A549 treated with dexamethasone at 1 μM for 4 hours (cell line): ENCODE measurements at places on chromosomes 5 and 9. TPM values are rescaled to one million over a fixed set of nuclear protein-coding genes. Genes with fewer than 3 reads are reported as not detected.

Gene ECM2
- total RNA-seq, result 0.08 to 0.11 TPM (median 0.11 TPM) in 5 replicates

Gene ARHGEF39
- total RNA-seq, result 11.5 to 16.2 TPM (median 15.4 TPM) in 5 replicates

Gene SOX30
- total RNA-seq, result 0.06 to 0.14 TPM (median 0.08 TPM) in 3 of 5 replicates, not detected in the others

Gene F2R
- total RNA-seq, result 39.0 to 57.3 TPM (median 55.0 TPM) in 5 replicates

Gene ZNG1A
- total RNA-seq, result 27.8 to 31.5 TPM (median 29.0 TPM) in 5 replicates

Gene SURF4
- total RNA-seq, result 168 to 224 TPM (median 215 TPM) in 5 replicates

Gene GADD45G
- 0.36 to 0.52 TPM (median 0.45 TPM) in 5 replicates for total RNA-seq

Gene CFAP77
- total RNA-seq, result 0.05 to 0.22 TPM (median 0.07 TPM) in 3 of 5 replicates, not detected in the others

Gene SLC31A1
- 18.9 to 21.7 TPM (median 20.3 TPM) in 5 replicates for total RNA-seq

Gene IL3
- not detected in 5 replicates for total RNA-seq

Gene PAX5
- total RNA-seq, result 0.01 to 0.07 TPM (median 0.05 TPM) in 4 of 5 replicates, not detected in the other

Gene MELK
- 71.7 to 81.6 TPM (median 74.9 TPM) in 5 replicates for total RNA-seq

Gene TMEM8B
- total RNA-seq, result 2.1 to 4.5 TPM (median 3.6 TPM) in 5 replicates
